GM12878 (cell line): ENCODE measurements at places on chromosomes 2 and 18. TPM values are rescaled to one million over a fixed set of nuclear protein-coding genes. Genes with fewer than 3 reads are reported as not detected.

CYP1B1 gene
- 9.0 and 10.1 TPM in 2 replicates for total RNA-seq

GPAT2 gene
- total RNA-seq: not detected in 2 replicates

FAM161A gene
- 6.9 and 7.0 TPM in 2 replicates for total RNA-seq

- DNase-seq: no peak
Measured at GRCh38 chr2:74077636-74078035, 70.1 kb downstream of the BOLA3 start.

GRCh38 chr2:70817284-70817954 is 3.0 kb downstream of the CLEC4F start:
- no peak for DNase-seq
